Naive B cell (primary cell): ENCODE measurements at places on chromosomes 12 and 14. TPM values are rescaled to one million over a fixed set of nuclear protein-coding genes. Genes with fewer than 3 reads are reported as not detected.
A peak's percentile ranks its signal among the peaks of the same experiment; 100 is the strongest.

Gene CLEC14A
- not detected for polyA plus RNA-seq

Gene FCF1
- polyA plus RNA-seq, result 28.3 TPM

Gene SERPINA10
- polyA plus RNA-seq, result not detected

DNA sequence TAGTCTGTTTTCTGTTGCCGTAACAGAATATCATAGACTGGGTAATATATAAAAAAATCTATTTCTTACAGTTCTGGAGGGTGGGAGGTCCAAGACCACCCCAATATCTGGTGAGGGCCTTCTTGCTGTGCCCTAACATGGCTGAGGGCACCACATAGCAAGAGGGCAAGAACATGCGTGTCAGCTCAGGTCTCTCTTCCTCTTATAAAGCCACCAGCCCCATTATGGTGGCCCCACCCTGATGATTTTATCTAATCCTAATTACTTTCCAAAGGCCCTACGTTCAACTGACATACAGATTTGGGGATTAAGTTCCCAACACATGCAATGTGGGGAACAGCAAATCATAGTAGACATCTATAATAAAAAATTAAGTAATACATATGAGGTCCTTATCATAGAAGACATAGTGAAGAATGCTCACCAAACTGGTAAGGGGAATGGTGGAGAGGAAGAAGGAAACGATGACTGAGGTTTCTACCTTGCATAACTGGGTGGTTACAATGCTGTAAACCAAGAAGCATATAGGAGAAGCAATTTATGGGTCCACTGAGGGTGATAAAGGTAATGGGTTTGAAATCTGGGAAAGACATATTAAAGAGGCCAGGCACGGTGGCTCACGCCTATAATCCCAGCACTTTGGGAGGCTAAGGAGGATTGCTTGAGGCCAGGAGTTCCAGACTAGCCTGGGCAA is 27.0 kb downstream of the BTBD7 start:
- H3K27me3 ChIP-seq, result no peaks in the 10 kb centered on the region
- H3K4me1 ChIP-seq, result peaks cover 59% of the 10 kb centered on the region
- H3K4me3 ChIP-seq, result no peak overlapping the region
- H3K27ac ChIP-seq, result peak overlapping the region; percentile 40

DNA sequence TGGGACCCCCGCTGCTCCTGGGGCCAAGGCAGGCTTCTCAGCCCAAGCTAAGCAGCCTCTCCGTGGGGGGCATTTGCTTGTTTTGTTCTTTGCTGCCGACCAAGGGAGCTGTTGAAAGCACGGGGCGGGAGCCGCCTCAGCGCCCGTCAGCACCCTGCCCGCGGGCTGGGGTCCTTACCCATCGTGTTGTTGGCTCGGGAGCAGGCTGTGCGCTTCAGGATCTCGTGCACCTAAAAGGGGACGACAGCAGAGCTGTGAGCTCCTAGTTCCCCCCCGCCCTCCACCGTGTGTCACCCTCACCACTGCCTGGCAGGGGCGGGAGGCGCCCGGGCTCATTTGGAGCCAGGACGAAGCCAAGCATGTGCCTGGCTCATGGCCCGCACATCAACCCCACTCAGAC is 117.5 kb downstream of the ANO2 start:
- no peak overlapping the region for H3K4me3 ChIP-seq
- no peak overlapping the region for H3K27ac ChIP-seq
- peaks cover 7% of the 10 kb centered on the region for H3K27me3 ChIP-seq
- H3K4me1 ChIP-seq, result no peaks in the 10 kb centered on the region
- H3K36me3 ChIP-seq, result no peaks in the 10 kb centered on the region
